ENCODE measurements at places on chromosomes 5 and 9. TPM values are rescaled to one million over a fixed set of nuclear protein-coding genes. Genes with fewer than 3 reads are reported as not detected.

The EGFL7 gene
- 13.7 TPM for total RNA-seq

The OTULINL gene
- not detected for total RNA-seq

The TAF11L10 gene
- not detected for total RNA-seq

The GTF2H2 gene
- total RNA-seq = 20.0 TPM

The DMRT3 gene
- total RNA-seq = not detected

The EXD3 gene
- 11.6 TPM for total RNA-seq

The HRH2 gene
- not detected for total RNA-seq

The GRIN3A gene
- not detected for total RNA-seq

The TIMD4 gene
- not detected for total RNA-seq

The AJM1 gene
- 1.4 TPM for total RNA-seq

The ENG gene
- 57.4 TPM for total RNA-seq

The WDR38 gene
- total RNA-seq = not detected

The FOXD4 gene
- total RNA-seq = not detected

The ADAM19 gene
- 20.5 TPM for total RNA-seq

The ANKRD18A gene
- total RNA-seq = not detected

The CDC26 gene
- total RNA-seq = 15.9 TPM

The MLLT3 gene
- 12.1 TPM for total RNA-seq

The CTXN3 gene
- not detected for total RNA-seq

The PCDHB7 gene
- 0.89 TPM for total RNA-seq

The FRMD3 gene
- total RNA-seq = 0.13 TPM

The TNFSF8 gene
- not detected for total RNA-seq

The WWC1 gene
- total RNA-seq = 7.1 TPM

The HAUS6 gene
- total RNA-seq = 9.4 TPM

The ZNF454 gene
- 1.9 TPM for total RNA-seq

The TUBB4B gene
- total RNA-seq = 148 TPM

The STOM gene
- total RNA-seq = 67.7 TPM

The ZNF782 gene
- 2.9 TPM for total RNA-seq

The MACROH2A1 gene
- 125 TPM for total RNA-seq

The ADCY2 gene
- not detected for total RNA-seq

The AIF1L gene
- total RNA-seq = not detected

The PCDHB15 gene
- total RNA-seq = 2.8 TPM

The PCDHGC4 gene
- total RNA-seq = 0.54 TPM

The PITX1 gene
- total RNA-seq = not detected

The PCDHA8 gene
- total RNA-seq = not detected
